ENCODE measurements at places on chromosomes 1 and 21.

- DNase-seq, result no peak
Measured at GRCh38 chr21:29568020-29568697, 269.4 kb downstream of the BACH1 start.

DNA sequence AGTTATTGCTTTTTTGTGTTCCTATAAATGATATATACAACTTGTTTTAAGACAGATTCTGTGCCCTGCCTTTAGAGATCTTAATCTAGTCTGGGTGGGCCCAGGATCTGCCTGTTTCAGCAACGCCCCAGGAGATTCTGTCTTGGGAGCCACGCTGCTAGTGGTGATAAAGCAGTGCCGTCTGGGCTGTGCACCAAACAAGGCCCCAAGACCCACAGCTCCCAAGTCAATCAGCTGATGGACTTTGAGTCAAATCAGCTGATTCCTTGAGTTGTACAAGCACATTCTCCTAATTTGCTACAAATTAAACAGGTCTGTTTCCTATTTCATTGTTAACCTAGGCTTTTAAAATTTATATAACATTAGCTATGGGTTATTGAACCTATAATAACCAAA lies 15.7 kb upstream of the SLC44A3 start:
- DNase-seq, result no peak

DNA sequence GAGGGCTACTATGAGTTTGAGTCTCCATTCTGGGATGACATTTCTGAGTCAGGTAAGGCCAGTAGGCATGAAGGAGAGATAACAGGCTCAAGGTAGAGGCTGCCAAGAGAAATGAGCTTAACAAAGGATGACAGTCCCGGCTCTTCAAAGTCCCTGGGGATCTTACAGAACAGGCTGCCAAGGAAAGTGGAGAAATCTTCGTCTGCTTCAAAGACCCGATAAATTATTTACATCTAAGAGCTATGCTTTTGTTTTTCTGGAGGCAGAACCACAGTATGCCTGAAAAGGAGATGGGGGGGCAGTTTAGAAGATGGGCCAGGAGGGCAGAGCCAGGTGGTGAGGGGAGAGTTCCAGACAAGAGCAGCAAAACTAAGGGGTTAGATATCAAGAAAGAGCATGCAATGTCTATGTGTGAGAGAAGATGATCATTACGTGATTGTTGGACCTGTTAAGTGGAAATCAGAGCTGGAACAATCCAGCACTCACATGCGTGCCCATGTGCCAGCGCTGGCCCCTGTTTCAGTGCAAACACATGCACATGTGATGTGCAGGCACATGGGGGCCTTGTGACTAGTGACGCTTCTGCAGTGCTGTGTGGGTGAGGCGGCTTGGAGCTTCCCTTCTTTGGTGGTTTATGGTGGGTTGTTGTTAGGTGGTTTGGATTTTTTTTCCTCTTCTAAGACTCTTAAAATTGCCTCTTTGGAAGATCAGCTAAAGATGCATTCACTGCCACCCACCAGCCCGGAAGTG lies 25.7 kb downstream of the CAMK1G start:
- no peak for DNase-seq

DNA sequence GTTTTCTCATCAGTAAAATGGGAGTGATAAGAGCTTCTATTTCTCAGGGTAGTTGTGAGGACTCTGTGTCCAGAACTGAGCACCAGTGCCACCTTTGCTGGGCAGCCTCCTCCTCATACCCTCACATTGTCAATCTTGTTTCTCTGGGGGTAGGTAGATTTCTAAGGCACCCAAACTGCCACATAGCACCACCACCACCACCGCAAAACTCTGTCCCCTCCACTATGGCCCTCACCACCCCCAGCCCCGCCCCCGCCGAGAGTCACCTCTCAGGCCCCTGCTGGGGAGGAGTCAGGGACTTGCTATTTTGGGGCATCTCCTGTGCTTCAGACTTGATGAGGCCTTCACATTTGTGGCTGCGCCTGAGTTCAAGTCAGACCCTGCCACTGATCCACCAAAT lies 549.2 kb downstream of the PTPRU start:
- DNase-seq, result no peak

GRCh38 chr1:14215151-14215550 lies 383.3 kb upstream of the KAZN start:
- peak; percentile 81 for DNase-seq

DNA sequence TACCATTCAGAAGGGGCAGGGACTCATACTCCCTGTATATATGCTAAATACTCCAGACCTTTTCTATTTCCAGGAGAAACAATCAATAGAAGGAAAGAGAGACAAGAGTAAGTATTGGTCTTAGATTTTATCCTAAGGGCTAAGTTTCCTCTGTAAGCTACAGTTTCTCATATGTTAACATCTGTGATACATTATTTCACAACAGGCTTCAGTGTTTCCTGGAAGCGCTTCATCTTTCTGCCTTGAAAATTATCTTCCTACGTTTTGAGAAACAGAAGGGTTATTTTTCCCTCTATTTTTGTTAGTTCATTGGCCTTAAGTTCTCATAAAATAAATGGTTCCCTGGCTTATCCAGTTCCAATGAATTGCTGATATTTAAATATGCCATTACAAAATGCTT lies 15.6 kb downstream of the FMO1 start:
- DNase-seq, result no peak

- DNase-seq, result peak; percentile 96
Measured at GRCh38 chr21:33441489-33442477, 38.0 kb downstream of the TMEM50B start.

DNA sequence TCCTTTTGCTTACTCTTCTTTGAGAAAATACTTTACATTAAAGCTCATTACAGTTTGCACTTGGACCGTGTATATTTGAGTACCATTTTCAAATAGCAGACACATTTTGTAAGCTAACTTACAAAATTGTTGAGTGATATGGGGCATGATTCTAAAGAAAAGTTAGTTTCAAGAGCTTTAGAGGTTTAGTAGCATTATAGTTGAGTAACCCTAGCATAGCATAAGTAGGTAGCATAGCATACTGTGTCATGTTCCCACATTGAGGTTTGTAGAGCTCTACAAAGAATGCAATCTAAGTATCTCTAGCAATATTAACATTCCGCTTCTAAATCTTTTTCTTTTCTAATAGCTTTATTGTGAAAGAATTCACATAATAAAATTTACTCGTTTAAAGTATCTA lies 92.0 kb downstream of the ITSN1 start:
- no peak for DNase-seq

DNA sequence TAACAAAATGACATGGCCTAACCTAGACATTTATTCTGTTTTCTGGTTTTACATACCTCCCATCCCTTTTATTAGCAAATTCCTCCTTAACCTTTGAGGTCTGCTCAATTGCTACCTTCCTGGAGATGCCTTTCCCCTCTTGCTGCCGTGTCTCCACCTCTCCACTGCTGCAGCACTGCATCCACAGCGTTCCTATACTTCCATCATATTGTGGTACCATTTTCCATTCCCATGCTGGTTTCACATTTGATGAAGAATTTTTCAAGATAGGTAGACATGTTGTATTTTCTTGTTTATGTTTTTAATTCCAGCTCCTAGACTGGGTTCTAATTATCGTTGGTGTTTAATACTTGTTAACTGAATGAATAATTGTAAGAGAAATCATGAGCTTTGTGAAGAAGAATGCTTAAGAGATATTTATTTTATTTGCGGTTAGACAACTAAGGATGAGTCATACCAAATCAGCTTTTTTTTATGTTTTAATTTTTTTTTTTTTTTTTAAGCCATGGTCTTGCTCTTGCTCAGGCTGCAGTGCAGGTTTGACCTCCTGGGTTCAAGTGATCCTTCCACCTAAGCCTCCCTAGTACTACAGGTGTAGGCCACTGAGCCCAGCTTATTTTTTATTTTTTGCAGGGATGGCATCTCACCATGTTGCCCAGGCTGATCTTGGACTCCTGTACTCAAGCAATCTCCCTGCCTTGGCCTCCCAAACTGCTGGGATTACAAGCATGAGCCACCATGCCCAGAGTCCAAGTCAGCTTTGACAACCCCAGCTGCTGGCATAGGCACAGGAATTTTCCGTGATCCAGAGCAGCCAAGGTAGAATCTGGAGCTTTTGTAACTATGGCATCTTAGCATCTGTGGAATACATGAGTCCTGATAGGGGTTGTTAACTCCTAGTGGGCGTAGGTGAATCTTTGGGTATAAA lies 44.0 kb downstream of the ATP6V1G3 start:
- no peak for DNase-seq

- DNase-seq, result no peak
Measured at GRCh38 chr1:147089457-147089856, 82.8 kb downstream of the PRKAB2 start.

- DNase-seq, result peak; percentile 12
Measured at GRCh38 chr21:34670962-34671348, 2.2 kb downstream of the CLIC6 start.

- DNase-seq, result no peak
Measured at GRCh38 chr1:54324251-54325140, 81.7 kb downstream of the SSBP3 start.

DNA sequence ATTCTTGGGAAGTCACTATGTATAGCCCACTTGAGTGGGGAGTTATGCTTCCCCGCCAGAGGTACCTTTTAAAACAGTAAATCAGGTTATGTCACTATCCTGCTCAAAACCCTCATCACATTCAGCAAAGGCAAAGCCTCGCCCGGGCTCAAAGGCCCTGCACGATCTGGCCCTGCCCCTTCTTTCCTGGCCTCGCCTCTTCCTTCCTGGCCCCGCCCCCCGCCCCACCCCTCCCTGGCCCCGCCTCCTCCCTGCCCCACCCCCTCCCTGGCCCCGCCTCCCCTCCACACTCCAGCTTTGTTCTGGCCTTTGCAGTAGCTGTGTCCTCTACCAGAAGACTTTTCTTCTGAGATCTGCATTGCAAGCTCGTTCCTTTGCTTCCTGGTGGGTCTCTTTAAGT lies 6.6 kb downstream of the LDLRAD2 start:
- peak; percentile 36 for DNase-seq

DNA sequence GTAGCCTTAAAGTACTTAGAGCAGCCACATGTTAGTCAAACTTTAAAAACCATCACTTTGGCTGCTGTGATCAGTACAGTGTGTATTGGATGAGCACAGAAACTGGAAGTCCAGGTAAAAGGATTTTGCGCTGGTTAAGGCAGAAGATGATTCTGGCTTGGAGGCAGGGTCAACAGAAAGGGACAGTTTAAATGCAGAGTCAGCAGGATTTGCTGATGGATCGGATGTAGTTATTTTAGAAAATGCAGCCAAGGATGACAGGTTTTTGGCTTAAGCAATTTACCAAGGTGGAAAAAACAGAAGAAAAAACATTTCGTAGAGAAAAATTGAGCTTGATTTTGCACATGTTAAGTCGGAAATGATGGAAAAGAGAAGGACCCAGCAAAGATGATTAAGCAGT lies 45.9 kb upstream of the MORC3 start:
- DNase-seq, result no peak

- DNase-seq, result no peak
Measured at GRCh38 chr1:76279101-76279748, 204.7 kb downstream of the ST6GALNAC3 start.

- no peak for DNase-seq
Measured at GRCh38 chr1:27136998-27137542, 17.9 kb downstream of the SLC9A1 start.

- DNase-seq, result peak; percentile 42
Measured at GRCh38 chr1:18597160-18598042, 33.2 kb upstream of the PAX7 start.

DNA sequence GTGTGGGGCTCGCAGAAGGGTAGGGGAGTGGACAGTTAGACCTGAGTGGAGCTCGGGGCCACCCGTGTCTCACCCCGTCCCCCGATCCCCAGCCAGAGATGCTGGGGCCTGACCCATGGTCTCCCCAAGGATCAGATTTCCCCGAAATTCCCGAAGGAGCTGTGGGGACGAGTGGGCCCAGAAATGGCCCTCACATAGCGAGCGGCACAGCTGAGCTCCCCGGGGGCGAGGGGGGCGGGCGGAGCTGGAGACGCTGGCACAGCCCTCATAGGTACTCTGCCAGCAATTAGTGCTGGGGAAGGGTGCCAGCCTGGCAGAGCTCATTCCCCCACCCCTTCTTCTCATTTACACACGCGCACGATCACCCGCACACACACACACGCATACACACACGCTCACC lies 9.2 kb downstream of the CASZ1 start:
- DNase-seq, result no peak

DNA sequence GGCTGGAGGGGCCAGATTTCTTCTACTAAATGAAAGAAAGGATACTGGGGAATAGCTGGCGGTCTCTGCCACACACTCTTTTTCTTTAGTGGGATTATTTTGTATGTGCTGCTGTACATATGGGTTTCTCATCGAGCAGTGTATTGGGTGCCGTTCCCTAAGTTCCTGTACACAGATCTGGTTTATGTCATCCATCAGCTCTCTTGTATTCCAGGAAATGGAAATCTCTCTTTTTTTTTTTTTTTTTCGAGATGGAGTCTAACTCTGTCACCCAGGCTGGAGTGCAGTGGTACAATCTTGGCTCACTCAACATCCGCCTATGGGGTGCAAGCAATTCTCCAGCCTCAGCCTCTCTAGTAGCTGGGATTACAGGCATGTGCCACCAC lies 27.0 kb upstream of the NID1 start:
- no peak for DNase-seq

DNA sequence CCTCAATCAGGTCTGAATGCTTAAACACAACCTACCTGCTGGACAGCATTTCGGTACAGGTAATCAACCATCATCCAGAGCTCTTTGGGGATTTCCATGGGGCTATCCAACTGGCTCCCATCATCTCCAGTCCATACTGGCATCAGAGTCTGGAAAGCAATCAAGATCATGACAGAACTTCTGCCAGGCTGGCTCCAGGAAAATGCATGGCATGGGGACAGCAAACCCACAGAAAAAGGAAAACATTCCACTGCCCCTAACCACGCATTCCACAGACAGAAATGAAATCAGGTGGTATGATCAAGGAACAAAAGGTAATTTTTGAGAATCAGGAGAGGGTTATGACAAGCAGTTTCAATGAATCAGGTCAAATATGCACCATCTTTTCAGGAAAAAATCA lies 9.1 kb upstream of the MTF1 start:
- peak; percentile 69 for DNase-seq

- DNase-seq, result no peak
Measured at GRCh38 chr21:36129219-36129618, 5.7 kb upstream of the CBR3 start.

- no peak for DNase-seq
Measured at GRCh38 chr1:21291964-21292363, 1.7 kb upstream of the ECE1 start.

GRCh38 chr1:209697126-209697525 lies 7.5 kb upstream of the HSD11B1 start:
- no peak for DNase-seq

- no peak for DNase-seq
Measured at GRCh38 chr21:33278721-33279120, 12.6 kb downstream of the IL10RB start.

- no peak for DNase-seq
Measured at GRCh38 chr1:235997049-235997448, 67.8 kb downstream of the NID1 start.

Data from kidney tubule cell (primary cell).